ENCODE measurements at places on chromosomes 7 and 10. TPM values are rescaled to one million over a fixed set of nuclear protein-coding genes. Genes with fewer than 3 reads are reported as not detected.
A peak's percentile ranks its signal among the peaks of the same experiment; 100 is the strongest.

GRCh38 chr10:33193057-33193700, 141.3 kb downstream of the NRP1 start:
- H3K4me1 ChIP-seq: no peaks in the 10 kb centered on the region
- no peak overlapping the region for H3K27ac ChIP-seq
- no peak overlapping the region for H3K4me3 ChIP-seq
- DNase-seq: peak; percentile 64
- no peaks in the 10 kb centered on the region for H3K27me3 ChIP-seq

DNA sequence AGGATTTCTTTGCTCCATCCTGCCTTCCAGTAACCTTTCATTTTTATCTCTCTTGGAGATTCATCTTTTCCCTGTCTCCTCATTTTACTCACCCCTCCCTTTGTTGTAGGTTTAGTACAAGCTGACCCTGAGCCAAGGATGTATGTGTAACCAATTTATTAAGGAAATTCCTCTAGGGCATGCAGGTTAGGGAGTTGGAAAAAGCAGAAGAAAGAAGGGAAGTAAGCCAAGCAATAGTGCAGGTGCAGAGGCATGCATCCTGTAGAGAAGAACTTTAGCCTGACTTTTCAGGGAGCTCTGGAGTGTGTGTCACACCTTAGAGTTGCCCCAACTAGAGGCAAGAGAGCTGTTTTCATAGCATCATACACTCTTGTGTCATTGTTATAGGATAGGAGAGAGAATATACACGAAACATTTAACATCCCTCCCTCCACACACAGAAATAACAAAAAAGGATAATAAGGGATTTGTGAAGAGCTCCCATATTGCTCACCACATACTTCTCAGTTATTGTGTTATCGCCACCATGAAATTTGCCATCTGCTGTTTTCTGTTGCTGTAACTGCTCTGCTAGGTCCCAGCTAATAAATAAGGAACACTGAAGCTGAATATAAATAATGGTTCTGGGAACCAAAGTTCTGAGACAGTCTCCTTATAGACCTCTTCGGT, 21.8 kb upstream of the SEMA3C start:
- H3K4me1 ChIP-seq: no peaks in the 10 kb centered on the region
- no peaks in the 10 kb centered on the region for H3K27me3 ChIP-seq
- H3K4me3 ChIP-seq: no peak overlapping the region
- H3K27ac ChIP-seq: no peak overlapping the region
- no peak for DNase-seq
- H3K36me3 ChIP-seq: no peaks in the 10 kb centered on the region

- no peak for DNase-seq
- no peak overlapping the region for H3K27ac ChIP-seq
- no peaks in the 10 kb centered on the region for H3K27me3 ChIP-seq
- H3K4me3 ChIP-seq: no peak overlapping the region
- H3K4me1 ChIP-seq: no peaks in the 10 kb centered on the region
These were observed 14.5 kb downstream of the DNAJB9 start for GRCh38 chr7:108584211-108584610.

The ELAPOR2 gene
- 24.8 TPM for total RNA-seq

The PHKG1 gene
- 1.1 TPM for total RNA-seq
